Common myeloid progenitor, CD34-positive (primary cell): ENCODE measurements at places on chromosomes 1 and 21.
A peak's percentile ranks its signal among the peaks of the same experiment; 100 is the strongest.

DNA sequence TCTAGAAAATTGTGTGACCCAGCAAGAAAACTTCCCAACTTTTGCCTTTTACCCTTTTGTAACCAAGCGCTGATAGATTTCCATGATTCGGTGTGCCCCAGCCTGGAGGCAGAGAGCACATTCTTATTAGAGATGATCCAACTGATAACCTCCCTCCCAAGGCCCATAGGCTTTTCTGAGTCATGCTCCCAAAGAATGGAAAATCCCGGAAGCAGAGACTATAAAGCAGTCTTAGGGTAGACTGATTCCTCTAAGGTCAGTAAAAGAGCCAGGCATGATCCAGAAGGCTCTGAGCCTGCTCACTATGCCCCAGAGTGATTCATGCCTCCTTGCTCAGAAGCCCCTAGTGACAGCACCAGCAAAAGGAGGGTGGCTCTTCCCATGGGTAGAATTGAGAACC is 4.3 kb downstream of the CAMK1G start:
- DNase-seq = no peak

DNA sequence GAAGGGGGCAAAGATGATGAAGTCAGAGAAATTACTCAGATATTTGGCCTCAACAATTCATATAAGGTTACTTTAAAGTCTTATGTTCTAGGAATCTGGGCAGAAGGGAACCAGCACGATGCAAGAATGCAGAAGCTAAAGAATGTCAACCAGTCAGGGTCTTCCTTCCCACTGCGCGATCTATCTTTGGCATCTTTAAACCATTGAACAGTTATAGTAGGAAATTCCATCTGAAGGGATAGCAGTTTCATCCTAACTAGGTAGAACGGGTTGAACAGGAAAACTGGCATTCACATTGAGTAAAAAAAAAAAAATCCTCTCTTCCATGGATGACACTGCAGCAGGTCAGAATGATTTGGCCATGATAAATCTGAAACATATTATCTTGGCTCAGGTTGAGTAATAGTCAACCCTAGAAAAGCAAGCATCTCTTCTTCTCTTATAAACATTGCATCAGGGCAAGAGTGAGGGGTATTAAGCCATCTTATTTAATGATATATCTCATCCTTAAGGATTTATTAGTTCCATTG is 6.3 kb downstream of the CRCT1 start:
- DNase-seq = no peak

DNA sequence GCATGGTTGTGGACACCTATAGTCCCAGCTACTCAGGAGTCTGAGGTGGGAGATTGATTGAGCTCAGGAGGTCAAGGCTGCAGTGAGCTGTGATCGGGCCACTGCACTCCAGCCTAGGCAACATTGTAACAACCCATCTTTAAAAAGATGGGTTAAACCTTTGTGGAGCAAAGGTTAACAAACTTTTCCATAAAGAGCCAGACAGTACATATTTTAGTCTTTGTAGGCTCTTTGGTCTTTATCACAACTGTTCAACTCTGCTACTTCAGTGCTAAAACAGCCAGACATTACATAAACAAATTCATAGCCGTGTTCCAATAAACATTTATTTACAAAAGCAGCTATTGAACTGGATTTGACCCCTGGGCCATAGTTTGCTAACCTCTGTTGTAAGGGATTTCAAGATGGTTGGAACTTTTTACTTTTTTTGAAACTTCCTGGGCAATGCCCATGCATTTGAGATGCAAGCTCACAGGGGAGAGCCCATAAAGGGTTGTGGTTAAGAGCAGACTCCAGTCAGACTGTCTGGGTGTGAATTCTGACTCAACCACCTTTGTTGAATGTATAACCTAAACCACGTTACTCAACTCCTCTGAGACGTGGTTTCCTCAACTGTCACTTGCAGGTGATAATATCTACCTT is 10.8 kb downstream of the INAVA start:
- DNase-seq = no peak

GRCh38 chr1:56905667-56906066 is 51.1 kb downstream of the C8A start:
- DNase-seq = no peak

GRCh38 chr1:187092104-187092503 is 263.4 kb downstream of the PLA2G4A start:
- DNase-seq = no peak

DNA sequence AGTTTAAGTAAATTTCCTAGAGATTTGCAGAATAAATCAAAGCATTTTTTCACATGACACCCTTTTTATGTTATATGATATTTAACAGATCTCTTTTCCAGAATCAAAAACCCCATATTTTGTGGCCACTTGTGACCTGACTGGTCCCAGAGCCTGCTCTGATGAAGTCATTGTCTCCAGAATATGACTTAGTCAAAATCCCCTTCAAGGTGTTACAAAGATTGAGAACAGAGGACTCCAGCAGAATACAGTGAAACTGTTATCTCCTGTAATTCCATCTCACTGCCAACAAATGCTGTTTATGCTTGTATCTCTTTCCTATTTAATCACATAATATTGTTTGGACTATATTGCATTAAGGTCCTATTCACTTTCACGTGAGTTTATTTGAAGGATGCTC is 25.6 kb downstream of the RGS1 start:
- DNase-seq = no peak

- DNase-seq = peak; percentile 47
Observed at GRCh38 chr1:209989525-209989924, 51.5 kb downstream of the SYT14 start.

GRCh38 chr1:37476087-37476452 is 1.7 kb downstream of the ZC3H12A start:
- no peak for DNase-seq

DNA sequence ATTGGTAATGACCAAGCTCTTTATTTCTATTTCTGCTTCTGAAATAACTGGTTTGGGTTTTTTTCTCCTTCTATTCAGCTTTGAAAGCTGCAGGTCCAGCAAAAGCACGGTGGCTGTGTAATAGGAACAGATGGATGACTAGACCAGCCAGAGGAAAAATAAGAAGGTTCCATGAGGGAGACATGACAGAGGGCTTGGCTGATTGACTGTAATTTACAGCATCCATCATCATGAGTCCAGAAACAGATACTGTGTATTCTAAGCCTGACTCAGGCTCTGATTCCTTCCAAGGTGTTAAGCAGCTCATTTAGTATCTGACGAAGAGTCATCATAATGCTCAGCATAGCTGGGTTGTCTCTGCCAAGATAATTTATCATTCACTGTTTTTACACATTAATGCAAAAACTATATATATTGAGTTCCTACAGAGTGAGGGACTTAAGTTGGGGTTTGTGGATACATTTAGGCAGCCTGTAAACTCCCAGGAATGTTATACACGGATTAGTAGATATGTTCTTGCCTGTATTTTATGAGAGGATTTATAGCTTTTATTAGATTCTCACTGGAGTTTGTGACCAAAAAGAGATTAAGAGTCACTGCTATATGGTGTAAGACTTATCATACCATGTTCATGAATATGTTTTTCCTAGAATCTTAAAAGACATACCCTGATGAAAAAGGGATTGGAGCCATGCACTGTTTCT is 72.6 kb downstream of the SGIP1 start:
- DNase-seq = no peak

DNA sequence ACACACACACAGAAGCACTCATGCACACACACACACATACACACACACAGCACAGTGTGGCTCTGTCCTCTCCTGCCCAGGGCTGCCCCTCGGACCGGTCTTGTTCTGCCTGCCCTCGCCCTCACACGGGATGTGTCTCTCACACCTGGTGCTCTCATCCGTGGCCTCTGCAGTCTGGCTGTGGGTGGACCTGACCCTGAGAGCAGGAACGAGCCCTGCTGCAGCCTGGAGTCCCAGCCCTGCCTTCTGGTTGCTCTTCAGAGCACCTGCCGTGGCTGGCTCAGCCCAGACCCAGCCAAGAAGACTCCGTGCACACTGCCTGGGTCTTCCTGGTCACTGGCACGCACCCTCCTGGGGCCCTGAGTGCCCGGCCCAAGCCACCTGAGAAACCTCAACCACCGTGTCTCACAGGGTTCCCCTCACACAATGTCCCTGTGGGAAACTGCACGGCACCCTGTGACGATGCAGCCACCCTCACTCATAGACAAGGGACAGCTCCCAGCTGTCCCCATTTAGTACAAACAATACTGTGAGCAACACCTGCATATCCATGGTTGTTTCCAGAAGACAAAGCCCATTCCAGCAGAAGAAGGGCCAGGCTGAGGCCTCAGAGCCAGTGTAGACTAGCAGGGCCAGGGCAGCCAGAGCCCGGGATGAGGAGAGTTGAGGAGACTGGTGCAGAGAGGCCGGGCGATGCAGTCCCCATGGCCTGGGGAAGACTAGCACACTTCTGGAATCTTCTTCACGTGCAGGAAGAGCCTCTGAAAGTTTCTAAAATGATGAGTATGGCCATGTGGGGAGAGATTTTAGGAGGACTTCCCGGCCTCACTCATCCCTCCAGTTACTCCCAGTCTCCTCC is 234.0 kb downstream of the NPHP4 start:
- no peak for DNase-seq

DNA sequence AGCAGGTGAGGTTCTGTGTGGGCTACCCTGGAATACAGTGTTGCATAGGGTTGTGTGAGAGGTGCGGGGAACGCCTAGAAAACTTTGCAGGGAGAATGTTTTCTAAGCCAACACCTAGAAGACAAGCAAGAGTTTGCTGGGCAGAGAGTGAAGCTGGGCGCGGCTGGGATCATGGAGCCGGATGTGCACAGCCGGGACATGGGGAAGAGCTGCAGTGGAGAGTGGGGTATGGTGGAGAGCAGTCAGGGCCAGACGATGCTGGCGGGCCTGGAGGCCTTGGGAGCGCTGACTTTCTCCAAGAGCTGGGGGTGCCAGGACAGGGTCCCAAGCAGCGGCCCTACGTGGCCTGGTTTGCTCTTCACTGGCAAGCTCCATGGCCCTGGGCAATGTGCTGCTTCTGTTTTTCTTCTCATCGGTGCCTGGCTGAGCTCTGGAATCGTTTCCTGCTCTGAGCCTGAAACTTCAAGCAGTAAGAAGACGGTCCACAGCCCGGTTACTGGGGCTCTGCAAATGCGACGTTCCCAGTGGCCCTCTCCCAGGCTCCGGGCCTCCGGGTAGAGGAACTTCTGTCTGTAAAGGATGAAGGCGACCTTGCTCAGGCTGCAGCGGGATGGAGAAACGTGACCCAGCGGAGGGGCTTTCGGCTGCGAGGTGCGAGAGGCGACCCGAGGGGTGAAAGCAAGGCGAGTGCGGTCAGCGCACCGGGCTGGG is 51.9 kb upstream of the CD34 start:
- DNase-seq = peak; percentile 34
